ENCODE measurements at places on chromosomes 7 and 10.
A peak's percentile ranks its signal among the peaks of the same experiment; 100 is the strongest.

GRCh38 chr7:120110169-120110568, 162.8 kb upstream of the KCND2 start:
- DNase-seq: no peak

GRCh38 chr7:155344270-155344617, 46.6 kb downstream of the INSIG1 start:
- no peak for DNase-seq

GRCh38 chr7:98753989-98754479, 115.8 kb downstream of the TMEM130 start:
- DNase-seq: no peak

- no peak for DNase-seq
Measured at GRCh38 chr7:80781146-80781545, 137.7 kb downstream of the SEMA3C start.

GRCh38 chr7:87369216-87369615, 23.8 kb downstream of the CROT start:
- no peak for DNase-seq

DNA sequence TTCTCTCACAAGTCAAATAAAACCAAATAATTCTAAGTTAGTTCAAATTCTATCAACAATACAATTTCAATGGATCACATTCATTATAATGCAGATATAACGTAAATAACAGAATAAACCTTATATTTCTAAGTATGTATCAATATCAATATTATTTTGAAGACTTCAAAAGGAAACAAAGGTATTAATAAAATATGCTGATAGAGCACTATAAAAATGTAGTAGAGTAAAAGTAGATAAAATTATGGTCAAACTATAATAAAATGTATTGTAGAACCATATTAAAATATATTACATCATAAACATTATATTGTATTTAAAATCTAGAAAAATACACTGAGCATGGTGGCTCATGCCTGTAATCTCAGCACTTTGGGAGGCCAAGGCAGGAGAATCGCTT, 23.5 kb upstream of the NRCAM start:
- no peak for DNase-seq

DNA sequence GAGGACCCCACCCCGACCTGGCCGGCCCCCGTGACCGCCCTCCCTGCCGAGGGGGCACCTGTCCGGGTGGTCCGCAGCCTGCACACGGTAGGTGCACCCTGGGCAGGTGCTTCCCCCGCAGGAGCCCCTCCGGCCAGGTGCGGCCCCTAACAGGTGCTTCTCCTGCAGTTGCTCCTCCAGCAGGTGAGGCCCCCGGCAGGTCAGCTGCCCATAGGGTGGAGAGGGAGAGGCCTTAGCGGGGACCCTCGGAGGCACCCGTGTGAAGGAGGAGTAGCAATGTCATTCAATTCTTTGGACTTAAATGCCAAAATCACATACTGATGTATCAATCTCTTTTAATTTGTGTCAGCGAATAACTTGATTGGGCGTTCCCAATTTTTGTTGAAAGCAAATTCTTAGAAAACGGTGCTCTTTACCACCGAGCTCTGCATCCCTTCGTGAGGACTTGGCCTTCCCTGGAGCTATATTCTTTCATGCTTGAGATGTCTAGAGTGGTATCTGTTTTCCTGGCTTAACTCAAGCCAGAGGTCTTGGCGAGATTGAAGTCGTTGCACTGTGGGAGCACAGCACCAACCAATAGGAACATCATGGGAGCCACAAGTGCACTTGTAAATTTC, 738 bp upstream of the NCAPG2 start:
- DNase-seq: no peak

DNA sequence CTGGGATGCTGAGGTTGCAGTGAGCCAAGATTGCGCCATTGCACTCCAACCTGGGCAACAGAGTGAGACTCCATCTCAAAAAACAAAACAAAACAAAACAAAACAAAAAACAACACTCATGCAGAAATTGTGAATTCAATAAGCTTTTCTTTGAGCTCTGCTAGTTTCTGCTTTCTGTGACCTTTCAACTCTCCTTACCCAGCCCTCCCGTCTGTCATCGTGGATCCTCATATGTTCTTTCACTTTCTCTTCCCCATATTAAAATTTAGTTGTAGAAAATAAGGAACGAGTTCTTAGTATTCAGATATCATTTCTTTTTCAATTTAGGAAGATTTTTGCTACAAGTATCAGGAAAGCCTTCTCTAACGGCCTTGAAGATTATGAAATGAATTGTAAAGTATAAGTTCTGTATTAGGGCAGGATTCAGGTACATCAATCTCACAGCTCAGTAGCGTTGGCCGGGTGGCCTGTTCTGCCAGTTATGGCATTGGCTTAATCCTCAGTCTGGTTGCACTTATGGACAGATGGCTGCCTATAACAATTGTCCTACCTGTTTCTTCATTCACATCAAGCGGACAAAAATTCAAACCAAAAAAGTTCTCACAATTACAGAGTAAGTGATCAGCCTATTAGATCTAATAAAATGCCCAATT, 1167.0 kb downstream of the SORCS3 start:
- no peak for DNase-seq

GRCh38 chr7:104993217-104993862, 20.7 kb upstream of the KMT2E start:
- no peak for DNase-seq

GRCh38 chr10:26887611-26888215, 27.0 kb upstream of the ABI1 start:
- no peak for DNase-seq

DNA sequence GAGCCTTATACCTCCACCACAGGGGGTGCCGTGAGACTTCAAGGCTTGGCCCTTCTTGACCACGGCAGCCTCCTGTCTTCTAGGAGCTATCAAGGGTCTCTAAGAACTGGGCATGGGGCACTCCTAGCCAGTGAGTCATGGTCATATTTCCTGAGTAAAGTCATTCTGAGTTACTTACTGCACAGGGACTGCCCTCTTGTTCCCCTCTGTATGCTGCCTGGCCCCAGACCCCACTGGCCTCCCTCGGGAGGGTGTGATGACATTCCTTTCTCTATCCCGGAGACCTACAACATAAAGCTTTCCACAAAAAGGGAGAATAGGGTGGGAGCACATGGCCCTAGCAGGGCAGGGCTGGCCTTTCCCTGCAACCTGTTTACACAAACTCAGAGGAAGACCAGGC, 21.4 kb downstream of the DPCD start:
- no peak for DNase-seq

DNA sequence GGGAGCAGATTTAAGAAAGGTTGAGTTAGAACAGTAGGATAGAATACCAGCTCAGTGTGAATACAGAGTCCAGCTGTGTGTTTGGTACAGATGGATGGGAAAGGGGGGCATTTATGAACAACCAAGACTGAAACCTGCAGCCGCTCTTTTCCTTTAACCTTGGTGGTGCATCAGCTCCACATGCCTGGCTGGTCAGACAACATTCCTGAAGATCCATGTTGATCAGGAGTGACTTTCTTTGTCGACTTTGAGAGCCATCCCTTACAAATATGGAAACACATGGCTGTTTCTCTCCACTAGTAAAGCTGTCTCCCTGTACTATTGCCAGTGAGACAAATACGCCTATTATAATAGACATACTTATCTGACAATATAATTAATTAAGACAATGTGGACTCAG, 476.5 kb upstream of the IGFBP3 start:
- no peak for DNase-seq

DNA sequence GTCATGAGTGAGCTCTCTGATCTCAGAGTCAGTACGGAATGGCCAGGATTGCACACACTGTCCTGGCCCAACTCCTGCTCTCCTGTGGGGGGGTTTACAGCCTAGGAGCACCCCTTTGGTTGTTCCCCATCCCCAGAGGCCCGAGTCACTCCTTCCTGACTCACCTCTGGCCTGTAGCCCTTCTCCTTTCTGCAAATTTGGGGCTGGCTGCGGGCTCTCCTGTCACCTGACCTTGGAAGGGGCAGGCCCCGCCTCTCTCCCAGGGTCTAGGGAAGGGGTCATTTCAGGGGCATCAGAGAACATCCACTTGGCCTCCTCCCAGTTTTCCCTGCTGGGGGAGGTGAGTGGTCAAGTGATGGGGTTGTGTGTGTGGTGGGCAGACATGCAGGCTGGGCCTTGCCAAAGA, 1.7 kb downstream of the NYAP1 start:
- DNase-seq: no peak

DNA sequence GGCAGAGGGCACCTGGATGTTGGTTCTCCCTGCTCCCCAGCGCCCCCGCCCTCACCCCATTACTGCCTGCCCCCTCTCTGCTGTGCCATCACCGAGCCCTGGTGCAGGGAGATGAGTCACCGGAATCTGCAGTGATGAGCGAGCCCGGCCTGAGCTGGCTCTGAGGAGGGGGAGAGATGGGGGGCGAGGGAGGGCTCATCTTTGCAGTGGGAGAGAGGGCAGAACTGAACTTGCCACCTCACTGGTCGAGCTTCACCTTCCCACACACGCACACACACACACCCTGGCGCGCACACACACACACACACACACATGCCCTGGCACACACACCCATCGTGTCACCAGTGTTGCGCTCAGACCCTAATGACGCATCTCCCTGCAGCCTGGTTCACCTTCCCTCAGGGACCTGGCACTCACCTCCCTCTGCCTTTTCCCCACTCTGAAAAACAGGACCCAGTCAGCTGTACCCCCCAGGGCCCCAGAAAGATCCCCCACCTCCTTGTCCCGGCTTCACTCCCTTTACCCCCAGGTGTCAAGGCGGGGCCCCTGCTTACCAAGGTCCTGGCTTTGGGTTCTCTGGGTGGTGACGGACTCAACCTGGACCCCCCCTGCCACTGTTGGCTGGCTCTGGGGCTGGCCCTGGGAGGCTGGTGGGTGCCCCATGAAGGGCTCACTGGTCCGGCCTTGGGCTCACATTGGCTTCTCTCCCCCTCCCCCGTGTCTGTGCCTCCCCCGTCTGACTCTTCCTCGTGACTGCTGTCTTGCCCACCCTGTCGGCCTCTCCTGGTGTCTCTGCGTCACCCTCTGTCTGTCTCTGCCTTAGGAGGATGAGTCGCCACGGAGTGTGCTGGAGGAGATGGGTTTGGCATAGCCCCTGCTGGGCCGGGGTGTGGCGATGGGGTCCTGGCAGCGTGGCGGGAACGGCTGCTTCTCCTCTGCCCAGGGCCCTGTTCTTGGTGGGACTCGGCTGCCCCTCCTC, 5.4 kb downstream of the VGF start:
- no peak for DNase-seq

GRCh38 chr10:70122742-70123141, 9.9 kb downstream of the AIFM2 start:
- no peak for DNase-seq

- DNase-seq: no peak
Measured at GRCh38 chr10:126208726-126209302, 179.5 kb downstream of the ADAM12 start.

DNA sequence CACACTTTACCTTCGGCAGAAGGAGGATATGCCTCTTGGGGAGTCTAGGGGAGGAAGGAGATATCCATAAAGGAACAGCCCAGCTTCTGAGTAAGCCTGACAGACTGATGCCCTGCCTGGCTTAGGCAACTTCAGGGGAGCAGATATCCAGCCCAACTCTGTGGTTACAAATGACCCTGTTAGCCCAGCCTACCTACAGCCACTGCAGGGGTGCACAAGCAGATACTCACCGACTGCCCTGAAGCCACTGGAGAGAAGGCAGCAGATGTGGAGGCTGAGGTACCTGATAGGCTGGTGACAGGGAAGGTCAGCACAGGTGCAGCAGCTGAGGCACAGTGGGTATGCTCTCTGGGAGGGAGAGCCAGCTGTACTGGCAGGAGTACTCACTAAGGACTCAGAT, 770.2 kb downstream of the GRID1 start:
- no peak for DNase-seq

DNA sequence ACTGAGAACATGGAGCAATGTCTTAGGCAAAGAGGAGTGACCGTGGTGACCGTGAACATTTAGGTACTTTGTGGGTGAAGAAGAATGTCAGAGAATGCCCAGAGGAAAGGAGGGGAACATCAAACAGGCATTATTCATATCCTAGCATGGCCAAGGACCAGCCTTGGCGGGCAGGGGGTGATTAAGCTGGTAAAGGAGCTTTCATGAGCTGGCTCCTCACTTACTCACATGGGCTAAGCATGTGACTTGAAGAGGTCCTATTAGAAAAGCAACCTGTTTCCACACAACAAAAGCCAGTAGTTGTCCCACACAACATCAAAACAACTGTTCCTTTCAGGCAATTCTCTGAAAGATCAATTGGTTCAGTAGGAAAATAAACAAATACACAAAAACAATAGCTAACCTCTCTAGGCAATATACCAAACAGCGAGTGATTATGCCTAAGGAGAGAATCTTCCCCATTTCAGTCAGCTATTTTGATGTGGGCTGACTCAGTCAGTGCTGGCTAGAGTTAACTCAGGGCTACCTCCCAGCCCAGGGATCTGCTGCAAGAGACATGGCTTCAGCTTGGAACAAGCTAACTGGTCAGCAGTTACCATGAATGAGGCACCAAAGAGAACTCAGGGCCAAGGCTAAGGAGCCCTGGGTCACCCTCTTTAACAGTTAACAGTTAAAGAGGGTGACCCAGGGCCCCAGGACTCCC, 283.5 kb downstream of the ARHGAP12 start:
- DNase-seq: no peak

GRCh38 chr10:78165617-78166016, 132.0 kb downstream of the RPS24 start:
- DNase-seq: no peak

DNA sequence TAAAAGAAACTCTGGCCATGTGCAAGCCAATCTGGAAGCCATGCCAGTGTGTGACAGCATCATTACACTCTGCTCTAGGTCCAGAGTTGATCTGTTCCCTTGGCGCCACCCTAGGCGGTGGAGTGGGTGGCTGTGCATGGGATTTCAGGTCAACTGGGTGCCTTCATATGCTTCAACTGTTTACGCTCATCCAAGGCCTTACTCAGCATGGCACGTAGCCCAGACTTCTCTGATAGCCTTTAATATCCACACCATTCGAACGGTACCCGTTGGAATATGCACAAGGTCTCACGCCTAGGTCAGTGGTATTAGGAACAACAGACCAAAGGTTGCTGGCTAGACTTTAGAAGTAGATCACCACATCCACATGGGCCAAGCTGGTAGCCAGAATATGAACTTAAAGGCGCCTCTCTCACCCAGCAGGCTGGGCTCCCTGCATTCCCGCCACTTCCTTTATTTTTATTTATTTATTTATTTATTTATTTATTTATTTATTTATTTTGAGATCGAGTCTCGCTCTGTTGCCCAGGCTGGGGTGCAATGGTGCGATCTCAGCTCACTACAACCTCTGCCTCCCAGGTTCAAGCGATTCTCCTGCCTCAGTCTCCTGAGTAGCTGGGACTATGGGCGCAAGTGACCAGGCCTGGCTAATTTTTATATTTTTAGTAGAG, 18.7 kb upstream of the ACHE start:
- no peak for DNase-seq

- DNase-seq: no peak
Measured at GRCh38 chr10:113540845-113541548, 11.9 kb upstream of the HABP2 start.

- peak; percentile 31 for DNase-seq
Measured at GRCh38 chr7:50304129-50304910, at the start of gene IKZF1. TSS of gene IKZF1 (plus strand) at chr7:50304716. CDS start at chr7:50319062, 14,346 bp downstream.

All from T follicular helper cell (primary cell).